Stimulated activated CD4-positive, alpha-beta T cell treated with anti-CD3 and anti-CD28 coated beads, Interleukin-1b, Interleukin-23, amount 100 ng/mL, for 1 hour (primary cell): ENCODE measurements at places on chromosomes 5 and 9.

DNA sequence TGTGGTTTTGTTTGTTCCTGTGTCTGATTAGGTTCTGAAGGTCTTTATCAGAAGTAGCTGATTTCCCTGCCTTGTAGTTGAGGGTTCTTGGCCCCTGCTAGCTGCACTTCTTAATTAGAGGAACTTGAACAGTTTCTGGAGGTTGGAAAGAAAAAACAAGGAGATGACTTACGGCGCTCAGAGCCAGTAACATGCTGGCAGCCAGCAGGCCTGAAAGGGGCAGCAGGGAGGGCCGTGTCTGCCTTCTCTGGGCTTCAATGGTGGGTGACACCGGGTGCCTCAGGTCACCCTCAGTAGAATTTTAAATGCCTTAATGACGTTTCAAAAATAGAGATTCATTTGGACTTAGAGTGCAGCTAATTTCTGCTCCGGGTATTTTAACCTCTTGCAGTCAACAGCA, 15.8 kb downstream of the UBE2QL1 start:
- DNase-seq: no peak

GRCh38 chr9:132559711-132560110, 22.7 kb upstream of the BARHL1 start:
- no peak for DNase-seq

DNA sequence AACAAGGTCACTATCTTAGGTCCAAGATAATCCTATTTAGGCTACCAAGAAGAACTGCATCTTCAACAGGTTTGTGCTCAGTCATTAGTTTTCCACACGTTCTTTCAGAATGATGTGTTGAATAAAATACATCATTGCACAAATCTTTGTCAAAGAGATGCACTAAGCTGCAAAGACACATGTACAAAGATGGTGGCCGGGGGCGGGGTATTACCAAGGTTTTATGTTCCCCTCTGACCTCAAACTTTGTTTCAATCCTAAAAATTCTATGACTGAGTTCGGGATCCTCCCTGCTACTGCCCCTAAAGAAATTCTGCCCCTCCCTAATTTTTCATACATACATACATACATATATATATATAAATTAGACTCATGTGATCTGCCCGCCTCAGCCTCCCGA, 14.2 kb downstream of the HSPA9 start:
- DNase-seq: no peak

DNA sequence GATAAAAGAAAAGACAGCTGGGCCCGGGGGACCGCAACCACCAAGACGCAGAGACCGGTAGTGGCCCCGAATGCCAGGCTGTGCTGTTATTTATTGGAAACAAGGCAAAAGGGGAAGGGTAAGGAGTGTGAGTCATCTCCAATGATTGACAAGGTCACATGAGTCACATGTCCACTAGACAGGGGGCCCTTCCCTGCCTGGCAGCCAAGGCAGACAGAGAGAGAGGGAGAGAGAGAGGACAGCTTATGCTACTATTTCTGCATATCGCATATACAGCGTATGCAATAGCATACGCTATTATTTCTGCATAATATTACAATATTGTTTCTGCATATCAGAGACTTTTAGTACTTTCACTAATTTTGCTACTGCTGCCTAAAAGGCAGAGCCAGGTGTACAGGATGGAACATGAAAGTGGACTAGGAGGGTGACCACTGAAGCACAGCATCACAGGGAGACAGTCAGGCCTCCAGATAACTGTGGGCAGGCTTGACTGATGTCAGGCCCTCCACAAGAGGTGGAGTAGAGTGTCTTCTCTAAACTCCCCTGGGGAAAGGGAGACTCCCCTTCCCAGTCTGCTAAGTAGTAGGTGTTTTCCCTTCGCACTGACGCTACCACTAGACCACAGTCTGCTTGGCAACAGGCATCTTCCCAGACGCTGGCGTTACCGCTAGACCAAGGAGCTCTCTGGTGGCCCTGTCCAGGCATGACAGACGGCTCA, 50.3 kb downstream of the RFX3 start:
- DNase-seq: no peak

- no peak for DNase-seq
Observed at GRCh38 chr5:139949710-139950109, 93.4 kb downstream of the NRG2 start.

DNA sequence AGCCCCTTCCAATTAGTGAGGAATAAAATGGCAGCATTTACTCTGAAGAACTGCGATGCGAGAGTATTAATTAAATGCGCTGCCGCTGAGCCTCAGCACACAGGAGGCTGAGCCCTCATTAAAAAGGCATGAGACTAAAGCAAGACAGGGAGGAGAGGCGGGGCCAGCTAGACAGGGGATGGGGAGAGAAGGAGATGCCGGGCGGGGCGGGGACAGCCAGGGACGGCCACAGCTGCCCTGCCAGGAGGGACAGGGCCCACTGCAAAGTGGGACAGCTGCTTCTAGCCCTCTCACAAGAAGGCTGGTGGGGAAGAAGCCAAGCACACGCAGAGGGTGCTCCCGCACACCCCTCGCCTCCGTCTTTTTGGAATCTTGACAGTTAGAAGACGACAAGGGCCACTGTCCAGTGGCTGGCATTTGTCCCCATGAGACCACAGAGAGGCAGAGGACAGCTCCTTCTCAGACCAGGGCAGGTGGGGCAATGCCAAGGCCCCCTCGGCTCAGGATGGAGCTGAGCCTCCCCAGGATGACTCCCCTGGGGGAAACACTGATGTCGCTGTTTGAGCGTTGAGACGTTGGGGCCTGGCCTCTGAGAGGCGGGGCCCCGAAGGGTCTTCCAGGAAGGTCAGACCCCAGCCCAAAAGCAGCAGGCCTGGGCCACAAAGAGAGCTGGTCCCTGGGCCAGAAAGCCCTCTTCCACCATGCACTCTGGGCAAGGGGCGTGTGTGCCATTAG, 26.9 kb downstream of the ADAMTS2 start:
- no peak for DNase-seq

GRCh38 chr5:61837788-61838187, 468.2 kb upstream of the KIF2A start:
- no peak for DNase-seq

DNA sequence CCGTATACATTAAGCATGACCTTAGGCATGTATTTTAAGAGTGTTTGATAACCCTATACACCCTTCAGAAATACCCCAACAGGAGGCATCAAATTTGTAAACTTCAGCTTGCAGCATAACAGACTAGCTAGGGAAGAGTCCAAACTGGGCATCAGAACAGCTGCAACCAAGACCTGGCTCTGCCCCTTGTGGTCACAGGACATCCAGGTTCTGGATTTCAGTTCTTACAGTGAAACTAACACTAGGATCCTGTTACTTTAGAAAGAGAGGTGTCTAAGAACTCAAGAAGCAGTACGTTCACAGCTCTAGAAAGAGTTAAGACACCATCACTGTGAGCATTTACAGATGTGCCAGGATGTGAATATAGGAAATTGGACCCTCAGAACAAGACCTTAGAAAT, 229.8 kb downstream of the BNC2 start:
- no peak for DNase-seq
